Renal pelvis (tissue), 12 donors: ENCODE measurements at places on chromosomes 3 and 15.

GRCh38 chr15:33188641-33189257 is 5.8 kb downstream of the FMN1 start:
- DNase-seq, result no peak

- DNase-seq, result no peak
Observed at GRCh38 chr15:90029024-90029423, 27.9 kb downstream of the ZNF710 start.

- no peak for DNase-seq
Observed at GRCh38 chr15:29935296-29936004, 113.2 kb upstream of the TJP1 start.

- no peak for DNase-seq
Observed at GRCh38 chr15:90037961-90038631, 37.0 kb downstream of the ZNF710 start.

DNA sequence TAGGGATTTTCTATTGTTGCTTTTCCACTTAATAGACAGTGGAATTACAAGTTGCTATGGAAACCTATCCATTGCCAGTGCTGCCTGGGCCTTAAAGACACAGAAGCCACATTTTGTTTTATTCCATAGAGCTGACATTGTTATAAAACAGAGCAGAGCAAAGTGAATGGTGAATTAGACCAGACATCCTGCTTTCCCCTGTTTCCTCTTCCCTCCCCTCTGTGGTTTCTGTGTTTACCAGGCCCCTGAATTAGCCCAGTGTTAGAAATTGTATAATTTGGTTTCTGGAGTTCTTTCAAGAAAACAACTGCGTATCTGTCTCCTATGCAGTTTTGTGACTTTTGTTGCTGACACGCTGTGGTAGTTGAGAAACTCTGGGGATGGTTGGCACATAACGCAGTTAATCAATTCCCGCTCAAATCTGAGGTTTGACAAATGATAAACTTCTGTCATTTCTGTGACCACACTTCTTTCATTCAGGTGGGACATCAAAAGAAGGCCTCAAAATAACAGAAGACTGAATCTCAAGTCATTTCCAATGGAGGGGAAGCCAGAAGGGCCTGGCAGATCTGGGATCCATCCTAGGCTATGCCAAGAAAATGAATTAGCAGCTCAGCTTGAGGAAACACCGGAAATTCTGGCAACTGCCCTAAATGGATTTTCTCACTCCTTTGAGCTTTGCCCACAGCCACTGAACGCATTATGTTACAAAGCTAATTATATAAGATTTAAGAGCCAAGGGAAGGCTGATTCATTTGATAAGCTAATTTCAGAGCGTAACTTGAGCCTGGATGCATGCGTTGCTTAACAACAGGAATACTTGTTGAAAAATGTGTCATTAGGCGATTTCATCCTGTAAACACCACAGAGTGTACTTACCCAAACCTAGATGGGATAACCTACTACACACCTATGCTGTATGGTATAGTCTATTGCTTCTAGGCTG is 46.9 kb downstream of the NR1D2 start:
- DNase-seq, result peak; percentile 70

DNA sequence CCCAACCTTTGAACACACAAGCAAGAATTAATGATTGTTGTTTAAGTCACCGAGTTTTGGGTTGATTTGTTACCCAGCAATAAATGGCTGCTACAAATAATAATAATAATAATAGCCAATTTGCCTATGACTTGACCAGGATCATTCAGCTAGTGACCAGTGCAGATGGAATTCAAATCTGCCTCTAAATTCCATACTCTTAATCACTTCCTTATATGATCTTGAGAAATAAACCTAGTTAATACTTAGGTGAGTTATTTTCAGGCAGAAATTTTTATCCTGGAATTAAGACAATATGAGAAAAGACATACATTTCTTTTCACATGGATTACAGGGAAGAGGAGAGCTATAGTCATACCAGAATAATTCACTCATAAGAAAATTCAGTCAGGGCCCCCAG is 116.0 kb upstream of the GALNT15 start:
- no peak for DNase-seq

DNA sequence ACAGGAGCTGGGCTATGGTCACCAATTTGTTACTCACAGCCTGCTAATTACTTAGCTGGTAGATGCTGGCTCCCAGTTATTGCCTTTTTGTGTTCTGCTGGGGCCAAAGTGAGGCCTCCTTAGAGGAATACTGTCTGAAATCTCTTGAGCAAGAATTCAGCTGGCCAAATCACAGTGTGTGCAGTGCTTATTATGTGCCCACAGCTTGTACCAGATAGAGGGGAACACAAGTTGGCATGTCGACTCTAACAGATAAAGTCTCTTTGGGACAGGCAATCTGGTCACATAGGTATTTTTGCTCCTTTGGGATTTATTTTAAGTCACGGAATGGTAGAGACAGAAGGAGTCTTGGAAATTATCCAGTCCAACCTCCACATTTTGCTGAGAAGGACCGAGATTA is 6.3 kb upstream of the TMEM212 start:
- DNase-seq, result no peak
